ENCODE measurements at places on chromosomes 1 and 21.
A peak's percentile ranks its signal among the peaks of the same experiment; 100 is the strongest.

- peak; percentile 90 for DNase-seq
Measured at GRCh38 chr21:32392880-32393676, at the start of gene URB1. TSS of gene URB1 (minus strand) at chr21:32393012. CDS start at chr21:32392910, 102 bp downstream.

- no peak for DNase-seq
Measured at GRCh38 chr1:60657926-60658325, 424.4 kb upstream of the NFIA start.

GRCh38 chr1:175287849-175288248, 95.3 kb upstream of the KIAA0040 start:
- no peak for DNase-seq

DNA sequence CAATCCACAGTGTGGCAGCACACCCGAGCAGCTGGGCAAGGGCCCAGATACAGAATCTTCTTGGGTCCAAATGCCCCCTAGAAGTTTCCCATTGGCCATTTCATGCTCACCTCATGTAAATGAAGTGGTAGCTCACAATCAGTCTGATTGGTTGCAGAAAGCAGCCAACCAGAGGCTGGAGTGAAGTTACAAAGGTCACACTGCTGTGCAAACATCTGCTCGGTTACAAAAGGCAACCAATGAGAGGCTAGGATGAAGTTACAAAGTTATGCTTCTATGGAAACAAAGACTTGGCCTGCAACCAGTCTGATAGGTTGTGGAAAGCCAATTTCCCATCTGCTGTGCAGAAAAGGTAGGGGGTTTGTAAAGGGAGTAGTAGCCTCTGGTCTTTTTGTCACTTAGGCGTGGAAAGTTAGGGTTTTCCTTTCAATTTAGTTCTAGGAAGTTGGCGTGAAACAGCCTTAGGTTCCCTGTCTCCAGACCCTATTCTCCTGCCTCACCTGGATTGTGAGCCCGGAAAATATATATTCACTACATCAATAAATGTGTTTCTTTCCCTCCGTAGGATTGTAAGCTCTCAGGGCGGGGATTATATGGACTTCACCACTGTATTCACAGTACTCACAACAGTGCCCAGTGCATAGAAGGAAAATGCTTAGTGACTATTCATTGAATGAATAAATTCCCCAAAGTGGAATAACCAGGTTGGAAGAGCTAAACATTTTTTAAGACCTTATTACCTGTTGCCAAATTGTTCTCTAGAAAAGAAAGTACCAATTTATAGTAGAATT, 91.9 kb downstream of the URB2 start:
- DNase-seq = no peak

DNA sequence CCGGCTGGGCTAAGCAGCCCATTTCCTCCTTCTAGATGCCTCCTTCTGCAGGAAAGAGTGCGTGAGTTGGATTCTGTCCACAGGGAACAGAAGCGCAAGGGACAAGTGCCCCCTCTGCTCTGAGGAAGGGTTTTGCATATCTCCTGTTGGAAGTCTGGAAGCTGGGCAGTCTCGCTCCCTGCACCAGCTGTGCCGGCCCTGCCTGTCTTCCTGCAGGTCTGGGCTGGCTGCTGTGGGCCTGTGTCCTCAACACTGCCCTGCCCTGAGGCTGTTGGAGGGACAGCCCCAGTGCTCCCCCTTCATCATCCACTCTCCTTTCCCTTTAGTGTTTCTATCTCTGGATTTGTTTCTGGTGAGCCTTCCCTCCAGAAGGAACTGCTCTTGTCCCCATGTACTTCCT, 21.8 kb downstream of the ADARB1 start:
- no peak for DNase-seq

- no peak for DNase-seq
Measured at GRCh38 chr1:33649759-33650158, 177.3 kb downstream of the ZSCAN20 start.

DNA sequence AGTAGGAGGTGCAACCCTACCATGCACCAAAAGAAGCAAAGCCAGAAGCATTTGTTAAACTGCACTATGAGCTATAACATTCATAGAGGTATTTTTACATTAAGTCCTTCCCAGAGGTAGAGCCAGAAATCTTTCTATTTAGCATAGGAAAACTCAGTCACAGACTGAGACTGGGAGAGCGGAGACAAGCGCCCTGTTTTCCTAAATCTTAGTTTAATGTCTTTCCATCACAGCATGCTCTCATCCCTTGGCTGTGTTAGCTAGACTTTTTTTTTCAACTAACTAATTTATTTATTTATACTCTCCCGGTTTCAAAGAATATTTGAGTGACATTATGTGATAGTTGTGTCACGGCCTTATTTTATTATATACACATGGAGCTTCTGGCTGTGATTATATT, 304.1 kb downstream of the LMX1A start:
- DNase-seq = no peak

DNA sequence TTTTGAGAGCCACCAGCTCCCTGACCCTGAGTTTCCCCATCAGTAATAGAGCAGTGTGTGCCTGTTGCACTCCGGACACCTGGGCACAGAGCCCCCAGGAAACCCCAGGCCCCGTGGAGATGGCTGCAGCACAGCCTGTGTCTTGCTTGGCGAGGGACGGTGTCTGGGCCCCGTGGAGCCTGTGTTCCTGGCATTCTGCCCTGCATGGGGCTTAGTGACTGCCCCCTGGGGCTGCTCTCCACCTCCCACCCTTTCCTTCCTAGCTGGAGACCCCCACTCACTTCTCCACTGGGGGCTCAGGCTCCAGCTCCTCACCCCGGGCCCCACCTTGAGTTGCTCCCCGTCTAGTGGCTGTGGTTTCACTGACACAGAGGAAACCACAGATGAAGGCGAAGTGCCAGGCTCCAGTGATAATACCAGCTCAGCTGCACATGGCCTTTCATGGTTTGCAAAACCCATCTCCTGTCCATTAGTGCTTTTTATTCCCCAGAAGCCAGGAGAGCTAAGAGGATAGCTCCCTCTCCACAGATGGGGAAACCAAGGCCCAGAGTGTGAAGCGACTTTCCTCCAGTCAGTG, 39.4 kb downstream of the DMRTB1 start:
- no peak for DNase-seq

- DNase-seq = no peak
Measured at GRCh38 chr1:156816561-156817328, at the start of gene SH2D2A. TSS of gene SH2D2A (minus strand) at chr1:156816848. CDS start at chr1:156816708, 140 bp downstream.

DNA sequence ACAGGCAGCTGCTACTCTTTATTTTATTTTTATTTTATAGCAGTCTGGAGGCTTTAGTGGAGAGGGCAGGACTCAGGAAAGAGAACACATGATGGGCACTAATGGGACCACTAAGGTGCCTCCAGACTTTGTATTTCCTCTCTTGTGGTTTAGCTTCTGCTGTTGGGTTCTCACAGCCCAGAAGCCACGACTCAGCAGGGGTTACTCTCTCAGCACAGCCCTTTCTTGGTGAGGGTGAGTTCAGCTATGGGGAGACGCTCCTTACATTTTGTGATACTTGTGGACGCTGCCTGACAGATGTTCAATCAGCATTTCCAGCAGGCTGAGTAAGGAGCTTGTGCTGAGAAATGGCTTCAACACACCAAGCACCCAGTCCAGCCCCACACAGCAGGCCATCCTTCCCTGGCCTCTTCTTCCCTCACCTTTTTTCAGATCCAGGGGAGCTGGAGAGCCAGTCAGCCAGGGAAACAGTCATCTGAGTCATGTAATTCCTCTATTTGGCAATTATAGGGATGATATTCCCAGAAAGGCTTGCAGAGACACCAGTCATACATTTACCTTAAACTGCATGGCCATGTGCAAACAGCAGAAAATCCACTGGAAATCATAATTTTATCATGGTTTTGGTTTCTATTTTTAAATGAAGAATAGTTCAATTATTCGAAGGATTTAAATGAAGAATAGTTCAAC, 53.2 kb upstream of the RAB3GAP2 start:
- no peak for DNase-seq

DNA sequence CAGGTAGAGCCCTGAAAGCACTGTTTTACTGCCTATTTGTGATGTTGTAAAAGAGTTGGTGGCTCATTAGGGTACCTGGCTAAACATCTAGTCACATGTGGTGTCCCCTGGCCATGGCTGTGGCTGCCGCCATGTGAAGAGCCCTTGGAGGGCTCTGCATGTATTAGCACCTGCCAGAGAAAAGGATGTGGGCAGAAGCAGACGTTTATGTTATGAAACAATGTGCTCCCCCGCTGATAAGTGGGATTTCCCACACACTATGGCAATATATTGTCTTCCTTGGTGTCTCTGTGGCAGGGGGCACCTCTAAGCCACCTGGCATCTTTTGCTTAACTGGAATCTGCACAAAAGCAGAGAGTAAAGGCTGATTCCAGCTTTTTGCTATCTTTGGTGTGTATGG, 9.6 kb downstream of the TENT5C start:
- DNase-seq = no peak

DNA sequence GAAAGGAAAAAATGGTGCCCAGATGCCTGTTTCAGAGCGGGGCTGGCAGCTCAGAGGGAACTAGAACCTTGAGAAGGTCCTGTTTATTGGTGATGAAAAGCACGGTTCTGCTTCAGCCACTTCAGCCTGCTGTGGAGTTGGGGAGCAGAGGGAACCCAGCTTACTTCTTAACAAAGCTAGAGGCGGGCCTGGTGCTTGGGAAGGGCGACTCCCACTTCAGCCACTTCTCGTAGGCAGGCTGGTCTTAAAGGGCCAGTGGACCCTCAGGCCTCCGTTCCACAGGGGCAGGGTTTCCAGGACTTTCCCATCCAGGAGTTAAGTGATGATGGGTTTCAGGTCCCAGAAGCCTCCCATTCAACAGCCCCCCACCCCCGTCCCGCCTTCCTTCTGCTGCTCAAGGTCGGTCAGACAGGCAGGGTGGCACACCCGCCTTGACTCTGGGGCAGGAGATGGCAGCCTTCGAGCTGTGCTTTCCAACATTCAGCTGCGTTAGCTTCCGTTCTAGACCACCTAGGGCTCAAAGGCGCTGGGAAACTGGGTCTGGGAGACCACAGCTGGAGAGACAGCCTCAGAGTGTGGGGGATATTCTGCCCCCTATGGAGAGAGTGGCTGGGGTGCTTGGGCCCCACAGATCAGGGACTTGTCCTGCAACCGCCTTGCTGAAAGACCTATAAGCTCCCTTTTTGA, 3.4 kb downstream of the RUNX3 start:
- DNase-seq = peak; percentile 37

DNA sequence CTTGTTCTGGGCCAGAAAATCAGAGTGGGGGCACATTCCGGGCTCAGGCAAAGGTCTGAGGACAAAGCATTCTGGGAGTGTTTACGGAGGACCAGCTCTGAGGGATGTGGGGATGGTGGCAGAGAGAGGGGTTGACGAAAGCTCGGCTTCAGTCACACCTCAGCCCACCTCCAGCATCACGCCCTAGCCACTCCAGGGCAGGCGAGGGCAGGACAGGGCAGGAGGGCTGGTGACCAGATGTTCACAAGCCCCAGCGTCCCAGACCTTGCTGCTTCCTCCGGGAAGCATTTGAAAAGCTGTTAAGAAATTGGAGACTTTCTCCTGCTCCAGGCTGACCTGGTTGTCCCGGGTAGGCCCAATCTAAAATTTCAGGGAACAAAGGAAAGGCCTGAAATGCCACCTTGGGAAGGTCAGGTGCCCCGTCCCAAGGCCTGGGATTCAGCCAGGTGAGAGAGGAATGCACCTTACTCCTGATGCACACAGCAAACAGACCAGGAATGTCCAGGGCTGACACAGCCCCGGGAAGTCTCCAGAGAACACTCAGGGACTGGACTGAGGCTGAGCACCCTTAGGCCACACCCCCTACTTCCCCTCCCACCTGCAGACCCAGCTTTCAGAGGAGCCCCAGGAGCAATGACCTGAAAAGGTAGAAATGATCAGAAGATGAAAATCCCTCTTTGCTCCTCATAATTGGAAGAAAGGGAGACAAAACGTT, 71.9 kb upstream of the KLHDC7A start:
- DNase-seq = peak; percentile 44

DNA sequence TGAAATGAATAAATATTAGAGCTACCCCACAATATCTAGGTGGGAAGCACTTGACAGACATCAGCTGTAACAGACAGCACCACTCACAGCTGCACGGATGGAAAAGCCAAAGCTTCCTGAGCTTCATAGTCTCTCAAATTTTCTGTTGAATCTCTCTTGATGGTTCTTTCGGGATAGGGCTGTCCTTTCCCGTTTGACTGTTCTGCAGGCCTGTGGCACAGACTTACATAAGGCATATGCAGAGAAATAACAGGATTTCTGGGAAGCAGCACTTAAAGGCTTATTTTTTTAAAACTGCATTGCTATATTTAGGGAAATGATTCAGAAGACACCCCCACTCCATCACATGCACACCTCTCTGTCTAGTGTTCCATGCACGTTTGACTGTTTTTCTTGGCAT, 77.5 kb downstream of the ZNF648 start:
- no peak for DNase-seq

DNA sequence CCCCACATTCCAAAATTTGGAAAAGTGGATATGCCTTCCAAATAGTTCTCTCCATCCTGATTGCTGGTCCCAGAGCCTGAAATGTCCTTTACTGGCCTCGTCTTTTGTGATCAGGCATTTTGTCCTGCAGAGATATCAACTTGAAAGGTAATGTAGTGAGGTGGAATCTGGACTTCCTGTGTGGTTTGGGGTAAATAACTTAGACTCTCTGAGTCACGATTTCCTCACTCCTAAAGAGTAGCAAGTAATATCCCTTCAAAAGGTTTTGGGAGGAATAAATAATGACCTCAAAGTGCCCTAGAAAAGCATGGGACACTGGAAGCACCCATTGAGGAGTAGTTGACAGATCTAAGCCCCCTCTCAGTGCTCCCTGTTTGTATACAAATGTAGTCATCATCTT, 426.6 kb downstream of the OMA1 start:
- DNase-seq = no peak

DNA sequence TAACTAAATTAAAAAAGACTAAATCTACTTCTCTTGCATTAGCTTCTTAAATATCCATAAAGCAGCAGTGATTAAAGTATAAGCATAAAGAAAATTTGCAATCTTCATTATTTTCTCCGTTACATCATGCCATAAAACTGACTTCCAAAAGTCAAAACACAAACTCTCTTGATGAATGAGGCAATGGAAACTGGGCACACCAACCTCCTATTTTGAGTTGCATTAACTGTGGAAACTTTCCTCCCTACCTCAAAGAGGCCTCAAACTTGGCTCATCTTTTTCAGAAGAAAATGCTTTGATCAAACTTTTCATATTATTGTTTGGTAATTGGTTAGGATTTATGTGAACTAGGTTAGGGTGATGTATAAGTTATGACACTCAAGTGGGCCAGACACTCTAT, 4.1 kb upstream of the BTG3 start:
- DNase-seq = no peak

DNA sequence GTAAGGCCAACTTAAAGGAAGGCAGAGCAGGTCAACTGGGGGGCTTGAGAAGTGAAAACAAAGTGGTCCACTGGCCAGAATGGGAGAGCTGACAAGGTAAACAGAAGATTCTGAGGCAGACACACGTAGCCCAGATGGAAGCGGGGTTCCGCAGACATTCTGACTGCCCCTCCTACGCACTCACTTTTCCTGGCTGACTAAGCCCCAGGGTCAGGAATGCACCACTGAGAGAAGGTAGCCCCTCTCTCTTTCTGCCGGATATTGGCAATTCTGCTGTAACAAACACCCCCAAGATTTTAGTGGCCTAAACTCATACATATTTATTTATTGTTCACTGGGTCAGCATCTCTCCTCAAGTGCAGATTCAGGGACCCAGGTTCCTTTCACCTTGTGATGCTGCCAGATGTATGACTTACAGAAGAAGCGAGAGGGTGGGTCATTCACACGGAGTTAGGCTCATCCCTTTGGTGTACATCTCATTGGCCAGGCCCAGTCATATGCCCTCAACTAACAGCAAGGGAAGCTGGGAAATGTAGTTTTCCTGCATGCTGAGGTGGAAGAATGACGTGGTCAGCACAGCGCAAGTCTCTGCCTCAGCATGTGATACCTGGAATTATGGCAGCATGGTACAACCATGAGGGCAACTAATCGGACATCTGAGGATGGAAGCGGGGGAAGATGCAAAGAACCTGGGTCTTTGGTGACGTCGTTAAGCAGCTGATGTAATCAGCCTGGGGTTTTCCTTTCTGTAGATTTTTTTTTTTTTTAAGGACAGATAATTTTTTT, 43.4 kb upstream of the MRPS6 start:
- DNase-seq = peak; percentile 54
